ENCODE measurements at places on chromosomes 1 and 21.

DNA sequence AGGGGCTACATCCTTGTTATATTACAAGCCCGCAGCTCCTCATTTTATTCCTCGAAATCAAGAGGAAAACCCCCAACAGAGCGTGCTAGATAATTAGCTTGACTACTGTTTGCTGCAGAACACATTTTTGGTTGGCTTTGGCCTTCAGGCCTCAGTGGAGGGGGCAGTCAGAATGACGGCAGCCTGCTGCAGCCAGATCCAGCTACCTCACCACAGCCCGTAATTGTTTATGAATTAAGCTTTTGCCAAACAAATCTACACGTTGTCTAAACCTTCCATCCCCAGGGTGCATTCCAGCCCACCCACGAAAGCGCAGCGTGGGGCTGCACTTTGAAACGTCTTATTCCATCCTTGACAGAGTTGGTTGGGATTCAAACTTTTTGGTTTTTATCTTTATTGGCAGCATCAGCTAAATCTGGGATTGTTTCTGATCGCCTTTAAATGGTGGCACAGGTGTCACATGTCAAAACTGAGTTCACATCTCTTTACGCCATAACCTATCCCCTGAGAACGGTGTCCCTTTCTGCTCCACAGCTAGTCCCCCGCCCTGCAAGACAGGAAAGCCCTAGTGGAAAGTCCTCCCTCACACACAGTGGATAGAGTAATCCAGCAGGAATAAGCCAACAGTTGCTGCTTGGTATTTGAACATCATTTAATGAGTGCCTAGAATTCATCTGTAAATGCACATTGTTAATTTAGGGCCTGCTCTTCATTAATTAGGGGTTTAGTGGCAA is 195.5 kb downstream of the LMO4 start:
- no peak for DNase-seq

GRCh38 chr1:13824626-13825025 is 124.6 kb downstream of the PRDM2 start:
- DNase-seq: no peak

DNA sequence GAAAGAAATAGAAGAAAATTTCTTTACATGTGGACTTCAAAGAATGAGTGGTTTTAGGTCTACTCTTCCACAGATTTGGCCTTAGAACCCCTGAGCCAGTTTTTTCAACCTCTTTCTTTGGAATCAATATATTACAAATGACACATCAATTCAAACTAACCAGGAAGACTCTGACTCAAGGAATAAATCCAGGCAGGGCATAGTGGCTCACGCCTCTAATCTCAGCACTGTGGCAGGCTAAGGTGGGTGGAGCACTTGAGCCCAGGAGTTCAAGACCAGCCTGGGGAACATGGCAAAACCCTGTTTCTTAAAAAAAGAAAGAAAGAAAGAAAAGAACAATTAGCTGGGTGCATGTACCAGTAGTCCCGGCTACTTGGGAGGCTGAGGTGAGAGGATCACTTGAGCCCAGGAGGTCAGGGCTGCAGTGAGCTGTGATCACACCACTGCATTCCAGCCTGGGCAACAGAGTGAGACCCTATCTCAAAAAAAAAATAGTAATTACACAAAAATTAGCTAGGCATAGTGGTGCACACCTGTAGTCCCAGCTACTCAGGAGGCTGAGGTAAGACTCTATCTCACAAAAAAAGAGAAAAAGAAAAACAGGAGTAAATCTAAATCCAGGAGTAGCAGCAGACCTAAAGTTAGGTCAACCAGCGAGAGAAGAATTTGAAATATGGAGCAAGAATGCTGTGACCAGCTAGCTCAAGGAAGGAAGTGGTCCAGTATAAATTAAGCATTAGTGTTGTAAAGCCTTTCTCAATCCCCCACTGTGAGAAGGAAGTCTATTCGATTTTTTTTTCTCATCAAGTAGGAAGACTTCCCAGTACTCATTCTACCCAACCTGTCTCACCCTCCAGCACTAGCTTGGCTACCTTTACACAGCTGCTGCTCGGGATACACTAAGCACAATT is 1.9 kb downstream of the SORT1 start:
- no peak for DNase-seq

- no peak for DNase-seq
Observed at GRCh38 chr1:112309499-112309898, 86.5 kb upstream of the CTTNBP2NL start.

DNA sequence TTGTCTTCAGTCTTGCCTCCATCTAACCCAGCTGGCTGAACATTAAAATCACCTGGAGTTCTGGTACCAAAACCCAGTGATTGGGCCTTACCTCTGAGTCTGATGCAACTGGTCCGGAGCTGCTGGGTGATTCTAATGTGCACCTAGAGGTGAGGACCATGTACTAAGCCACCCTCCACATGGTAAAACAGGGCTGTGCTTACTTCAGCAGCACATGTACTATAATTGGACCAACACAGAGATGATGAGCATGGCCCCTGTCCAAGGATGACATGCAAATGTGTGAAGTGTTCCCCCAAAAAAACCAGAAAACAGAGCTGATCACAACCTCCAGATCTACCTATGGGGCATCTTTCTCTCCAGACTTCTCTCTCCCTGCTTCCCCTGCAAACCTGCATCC is 37.0 kb downstream of the ELK4 start:
- no peak for DNase-seq

DNA sequence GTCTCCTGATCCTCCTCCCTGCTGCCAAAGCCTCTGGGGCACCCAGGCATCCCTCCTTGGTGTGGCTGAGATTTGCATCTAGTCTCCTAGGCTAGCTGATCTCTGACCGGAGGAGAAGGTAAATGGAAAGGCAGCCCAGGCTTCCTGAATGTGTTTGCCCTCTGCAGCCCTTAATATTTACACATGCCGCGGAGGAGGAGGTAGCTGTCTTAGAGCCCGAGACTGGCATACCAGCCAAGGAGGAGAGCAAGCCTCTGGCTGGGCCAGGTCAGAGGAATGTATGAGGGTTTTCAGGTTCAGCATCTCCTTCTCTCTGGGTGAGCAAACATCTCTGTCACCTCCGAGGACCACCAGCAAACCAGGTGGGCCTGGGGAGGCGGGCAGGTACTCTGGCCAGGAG is 86.0 kb upstream of the GRIK3 start:
- DNase-seq: no peak

DNA sequence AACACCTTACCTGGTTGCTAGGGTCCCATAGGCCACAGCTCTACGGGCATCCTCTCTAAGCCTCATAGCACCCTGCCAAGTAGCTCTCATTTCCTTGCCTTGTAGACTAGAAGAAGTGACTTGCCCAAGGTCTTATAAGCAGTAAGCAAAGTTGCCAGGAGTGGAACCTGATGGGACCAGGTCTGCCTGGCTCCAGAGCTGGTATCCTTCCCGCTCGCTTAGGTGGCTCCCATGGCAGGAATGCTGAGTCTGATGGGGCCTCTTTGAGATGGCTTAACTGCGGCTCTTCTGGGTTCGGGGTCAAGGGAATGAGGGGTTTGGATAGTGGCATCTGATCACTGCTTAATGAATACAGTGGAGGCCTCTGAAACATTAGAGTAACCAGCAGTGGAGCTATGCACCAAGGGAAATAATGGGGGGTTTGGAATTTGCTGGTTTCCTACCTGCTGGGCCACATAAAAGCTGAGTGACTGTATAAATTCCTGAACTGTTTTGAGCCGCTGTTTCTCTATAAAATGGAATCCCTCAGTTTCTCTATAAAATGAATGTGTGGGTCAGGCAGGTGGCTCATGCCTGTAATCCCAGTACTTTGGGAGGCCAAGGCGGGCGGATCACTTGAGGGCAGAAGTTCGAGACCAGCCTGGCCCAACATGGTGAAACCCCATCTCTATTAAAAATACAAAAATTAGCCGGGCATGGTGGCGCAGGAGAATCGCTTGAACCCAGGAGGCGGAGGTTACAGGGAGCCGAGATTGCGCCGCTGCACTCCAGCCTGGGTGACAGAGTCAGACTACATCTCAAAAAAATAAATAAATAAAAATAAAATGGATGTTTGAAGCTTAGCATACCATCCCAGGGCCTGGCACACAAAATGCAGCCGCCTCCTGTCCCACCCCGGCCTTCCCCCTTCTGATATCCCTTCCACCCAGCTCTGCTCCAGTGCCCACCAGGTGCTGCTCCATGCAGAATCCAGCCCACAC is 12.4 kb downstream of the FAM151A start:
- DNase-seq: no peak

- no peak for DNase-seq
Observed at GRCh38 chr1:178724376-178724727, 692 bp upstream of the RALGPS2 start.

GRCh38 chr1:20229171-20229570 is 42.9 kb upstream of the PLA2G2C start:
- DNase-seq: no peak

DNA sequence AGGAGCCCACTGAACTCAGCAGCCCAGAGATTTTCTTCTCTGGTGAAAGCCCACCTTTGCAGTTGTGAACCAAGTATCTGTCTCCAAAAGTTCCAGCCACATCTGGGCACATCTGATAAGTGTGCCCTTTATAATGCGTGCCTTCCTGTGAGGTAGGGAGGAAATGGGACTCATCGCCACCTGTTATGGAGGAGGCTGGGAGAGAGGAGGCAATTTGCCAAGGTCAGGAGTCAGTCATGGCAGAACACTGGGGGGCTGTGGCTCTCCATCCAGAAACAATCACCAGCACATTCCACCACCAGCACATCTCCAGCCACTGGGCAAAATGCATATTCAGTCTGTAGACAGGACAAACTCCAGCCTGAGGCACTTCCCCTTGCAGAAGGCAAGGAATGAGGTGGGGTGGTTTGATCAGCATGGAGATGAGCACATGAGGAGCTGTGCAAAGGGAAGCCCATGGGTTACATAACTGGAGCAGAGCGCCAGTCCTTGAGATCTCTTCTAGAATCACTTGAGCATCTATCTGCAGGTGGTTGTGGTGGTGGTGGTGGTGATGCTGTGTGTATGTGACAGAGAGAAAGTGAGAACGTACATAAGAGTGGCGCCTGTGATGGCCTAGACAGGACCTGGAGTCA is 15.0 kb upstream of the LEMD1 start:
- no peak for DNase-seq
